ENCODE measurements at places on chromosomes 2 and 18.

- no peak for DNase-seq
Measured at GRCh38 chr18:55089610-55090009, 130.3 kb upstream of the CCDC68 start.

GRCh38 chr2:102224824-102225739 is 38.3 kb downstream of the IL1RL2 start:
- DNase-seq: no peak

DNA sequence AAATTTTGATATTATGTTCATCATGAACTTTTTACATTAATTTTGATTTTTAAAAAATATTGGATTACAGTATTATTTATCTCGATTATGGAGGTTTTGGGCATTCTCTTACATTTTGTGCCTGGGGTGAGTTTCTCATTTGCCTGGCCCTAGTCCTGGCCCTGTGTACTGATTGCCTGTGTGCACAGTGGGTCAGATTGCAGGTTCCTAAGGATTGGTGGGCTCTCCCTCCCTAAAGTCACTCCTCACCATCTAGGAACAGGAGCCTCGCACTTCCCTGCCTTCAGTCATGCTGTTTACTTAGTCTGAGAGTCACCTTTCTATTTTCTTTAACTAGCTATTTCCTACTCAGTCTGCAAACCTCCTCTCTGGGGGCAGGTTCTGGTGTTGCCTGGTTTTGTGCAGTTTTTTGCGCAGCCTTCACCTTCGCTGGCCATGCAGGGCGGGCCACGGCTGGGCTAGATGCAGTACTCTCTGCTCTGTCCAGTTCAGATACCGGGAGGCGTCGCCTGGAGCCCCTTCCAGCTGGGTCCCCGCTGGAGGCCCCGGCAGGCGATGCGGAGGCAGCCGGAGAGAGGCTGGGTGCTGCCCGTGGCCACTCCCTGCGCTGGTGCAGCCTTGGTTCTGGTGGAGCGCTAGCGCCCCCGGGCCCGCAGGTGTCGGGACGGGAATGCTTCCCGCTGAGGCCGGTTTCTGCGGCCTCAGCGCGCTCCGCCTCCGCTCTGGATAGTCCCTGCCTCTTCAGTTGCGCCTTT is 23.3 kb upstream of the MC5R start:
- peak; percentile 5 for DNase-seq

GRCh38 chr2:180507028-180507427 is 473.4 kb upstream of the UBE2E3 start:
- no peak for DNase-seq

- no peak for DNase-seq
Measured at GRCh38 chr18:49111191-49111988, 160.6 kb upstream of the SMAD7 start.

- DNase-seq: no peak
Measured at GRCh38 chr2:9380702-9381628, 42.4 kb downstream of the ITGB1BP1 start.

GRCh38 chr2:203453858-203454451 is 81.1 kb downstream of the RAPH1 start:
- DNase-seq: no peak

- DNase-seq: no peak
Measured at GRCh38 chr2:119691189-119691588, 12.2 kb downstream of the TMEM177 start.

- DNase-seq: no peak
Measured at GRCh38 chr2:85957256-85957655, 68.5 kb upstream of the ST3GAL5 start.

DNA sequence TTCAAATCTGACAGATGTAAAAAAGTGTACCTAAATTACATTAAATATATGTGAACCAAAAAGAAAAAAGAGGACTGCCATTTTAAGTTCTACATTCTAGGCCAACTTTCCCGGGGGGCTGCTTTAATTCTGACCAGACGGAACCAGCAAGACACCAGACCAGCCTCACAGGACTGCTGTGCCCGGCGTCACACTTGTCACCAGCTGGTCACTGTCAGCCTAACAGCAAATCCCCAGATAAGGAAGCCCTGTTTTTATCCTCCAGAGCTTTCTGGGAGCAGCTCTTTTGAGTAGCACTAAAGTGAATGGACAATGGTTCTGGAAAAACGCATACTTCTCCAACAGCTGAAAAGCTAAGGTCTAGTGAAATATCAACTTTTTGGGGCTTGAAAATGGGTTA is 35.6 kb downstream of the CYB5A start:
- no peak for DNase-seq

DNA sequence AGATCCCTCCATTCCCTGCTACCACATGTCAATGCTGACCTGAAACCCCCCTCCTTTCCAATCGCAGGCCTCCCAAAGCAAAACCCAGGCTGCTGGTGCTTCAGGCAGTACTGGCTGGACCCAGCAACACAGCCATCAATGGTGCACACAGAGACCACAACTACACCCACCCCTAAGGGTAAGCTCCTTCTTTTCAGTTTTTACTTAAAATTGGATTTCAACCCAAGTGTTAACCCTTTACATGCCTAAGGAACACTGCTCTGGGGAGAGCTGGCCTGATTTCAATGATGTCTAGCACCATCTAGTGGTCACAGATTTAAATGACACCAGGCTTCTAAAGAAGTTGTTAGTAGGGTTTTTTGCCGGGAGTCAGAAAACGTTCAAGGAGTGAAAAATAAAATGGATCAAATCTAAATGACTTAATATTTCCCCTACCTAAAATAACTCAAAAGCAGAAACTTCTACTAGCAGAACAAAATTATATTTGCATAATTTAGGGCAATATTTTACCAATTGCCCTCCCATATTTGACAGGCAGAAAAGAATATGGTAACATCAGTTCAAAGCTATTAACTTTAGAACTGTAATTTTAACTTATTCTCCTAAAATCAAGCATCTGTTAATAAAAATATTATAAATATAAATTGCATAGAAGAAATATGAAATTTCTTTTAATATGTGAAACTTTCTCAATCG is 24.6 kb downstream of the FECH start:
- DNase-seq: no peak

GRCh38 chr2:143029141-143029540 is 100.1 kb upstream of the ARHGAP15 start:
- DNase-seq: no peak

DNA sequence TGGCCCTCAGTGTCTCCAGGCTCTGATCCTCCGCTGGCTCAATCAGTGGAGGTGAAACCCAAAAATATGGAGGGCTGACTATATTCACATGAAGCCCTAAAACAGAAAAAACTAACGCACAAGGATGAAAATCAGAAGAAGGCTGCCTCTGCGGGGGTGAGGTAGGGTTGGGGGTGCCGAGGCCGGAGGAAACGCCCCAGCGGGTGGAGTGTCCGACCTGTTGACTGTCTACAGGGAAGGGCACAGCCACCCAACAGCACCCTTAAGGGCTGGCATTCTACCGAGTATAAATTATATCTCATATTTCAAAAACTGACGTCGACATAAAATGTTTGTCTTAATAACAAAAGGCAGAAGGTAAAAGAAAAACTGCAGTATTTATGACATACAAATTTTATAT is 223.5 kb downstream of the HDAC4 start:
- DNase-seq: no peak

DNA sequence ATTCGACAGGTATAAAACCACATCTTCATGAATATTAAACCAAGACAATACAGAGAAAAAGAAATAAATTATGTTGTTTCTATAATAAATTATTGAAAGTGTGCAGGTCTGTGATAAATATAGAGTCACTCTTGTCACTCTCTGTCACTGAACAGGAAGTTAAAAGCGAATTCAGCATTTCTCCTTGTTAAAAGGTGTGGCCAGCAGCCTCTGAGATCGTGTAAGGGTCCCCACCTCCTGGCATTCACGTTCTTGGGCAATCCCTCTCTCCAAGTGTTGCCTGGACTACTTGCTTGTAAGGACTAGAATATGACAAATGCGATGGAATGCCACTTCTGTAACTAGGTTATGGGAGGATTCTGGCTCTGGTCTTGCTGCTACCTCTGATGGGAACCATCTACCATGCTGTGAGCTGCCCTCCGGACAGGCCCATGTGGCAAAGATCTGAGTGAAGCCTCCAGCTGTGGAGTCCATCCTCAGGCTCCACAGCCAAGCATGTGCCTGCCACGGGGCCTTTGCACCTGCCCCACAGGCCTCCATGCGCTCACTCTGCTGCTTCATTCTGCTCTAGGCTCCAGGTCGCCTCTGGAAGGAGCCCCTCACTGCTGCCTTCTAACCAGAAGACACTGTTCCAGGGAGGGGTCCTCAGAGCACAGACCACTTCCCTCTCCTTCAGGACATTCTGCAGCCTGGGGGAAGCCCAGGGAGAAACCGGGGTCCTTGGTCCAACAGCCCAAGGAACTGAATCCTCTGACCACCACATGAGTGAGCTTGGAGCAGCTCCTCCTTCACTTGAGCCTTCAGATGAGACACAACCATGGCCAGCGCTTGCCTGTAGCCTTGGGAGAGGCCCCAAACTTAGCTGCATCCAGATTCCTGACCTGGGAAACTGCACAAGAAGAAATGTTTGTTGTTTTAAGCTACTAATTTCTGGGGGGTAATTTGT is 202.9 kb upstream of the HDAC4 start:
- DNase-seq: no peak

DNA sequence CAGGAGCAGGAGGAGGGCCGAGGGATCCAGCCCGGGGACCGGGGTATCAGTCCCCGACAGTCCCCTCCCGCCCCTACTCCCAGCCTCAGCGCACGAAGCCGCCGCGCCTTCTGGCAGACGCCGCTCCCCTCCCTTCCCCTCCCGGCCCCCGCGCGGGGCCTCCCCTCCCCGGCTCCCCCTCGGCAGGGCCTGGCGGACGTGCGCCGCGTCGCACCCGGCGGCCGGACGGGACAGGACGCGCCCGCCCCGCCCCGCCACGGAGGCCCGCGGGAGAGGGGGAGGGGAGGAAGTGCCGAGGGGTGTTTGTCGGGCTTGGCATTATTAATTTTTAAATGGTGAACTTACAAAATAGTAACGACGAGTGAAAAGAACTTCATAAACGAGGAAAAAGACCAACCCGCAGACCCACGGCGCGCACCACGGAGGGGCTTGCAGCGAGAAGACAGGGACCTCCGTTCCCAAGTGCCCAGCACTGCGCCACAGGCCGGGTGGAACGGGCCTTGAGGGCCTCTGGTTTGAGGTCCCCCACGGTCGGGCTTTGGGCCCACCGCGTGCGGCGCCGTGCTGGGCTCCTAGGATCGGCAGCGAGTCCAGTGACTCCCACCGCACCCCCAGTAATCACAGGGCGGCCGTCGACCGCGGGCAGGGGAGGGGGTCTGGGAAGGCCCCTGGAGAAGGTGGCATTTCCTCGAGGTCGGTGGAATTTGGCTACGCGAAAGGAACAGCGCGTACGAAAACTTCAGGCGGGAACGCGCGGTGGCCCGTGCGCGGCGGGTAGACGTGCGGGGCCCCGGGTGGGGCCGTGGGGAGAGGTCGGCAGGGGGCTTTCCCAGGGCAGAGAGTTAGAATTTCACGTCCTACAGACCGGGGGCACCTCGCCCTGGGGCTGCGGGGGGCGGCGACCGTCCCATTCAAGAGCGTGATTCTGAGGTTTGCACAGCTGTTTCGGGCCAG is 954 bp upstream of the CTDSP1 start:
- DNase-seq: peak; percentile 28

DNA sequence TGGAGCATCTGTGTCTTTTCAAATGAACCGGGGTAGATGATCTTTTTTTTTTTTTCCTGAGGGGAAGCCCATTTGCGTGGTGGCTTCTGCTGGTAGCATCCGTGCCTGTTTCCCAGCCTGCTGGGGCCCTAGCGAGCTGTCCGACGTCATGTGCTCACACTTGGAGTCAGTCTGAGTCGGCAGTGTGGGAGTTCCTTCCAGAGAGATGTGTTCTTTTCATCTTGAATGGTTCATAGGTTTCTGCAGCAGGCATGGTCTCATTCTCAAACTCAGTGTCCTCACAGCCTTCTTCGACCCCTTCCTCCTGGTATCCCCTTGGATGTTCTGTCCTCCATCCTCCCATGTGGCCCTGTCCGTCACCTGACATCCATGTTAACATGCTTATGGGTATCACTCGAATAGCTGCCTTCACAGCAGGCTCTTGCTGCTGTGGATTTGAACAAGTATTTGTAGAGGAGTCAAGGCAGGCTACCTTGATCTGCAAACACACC is 51.0 kb downstream of the LDLRAD4 start:
- no peak for DNase-seq

GRCh38 chr18:36547544-36547943 is 250.0 kb downstream of the FHOD3 start:
- DNase-seq: no peak

- DNase-seq: no peak
Measured at GRCh38 chr2:206980413-206980812, 41.1 kb downstream of the CPO start.

DNA sequence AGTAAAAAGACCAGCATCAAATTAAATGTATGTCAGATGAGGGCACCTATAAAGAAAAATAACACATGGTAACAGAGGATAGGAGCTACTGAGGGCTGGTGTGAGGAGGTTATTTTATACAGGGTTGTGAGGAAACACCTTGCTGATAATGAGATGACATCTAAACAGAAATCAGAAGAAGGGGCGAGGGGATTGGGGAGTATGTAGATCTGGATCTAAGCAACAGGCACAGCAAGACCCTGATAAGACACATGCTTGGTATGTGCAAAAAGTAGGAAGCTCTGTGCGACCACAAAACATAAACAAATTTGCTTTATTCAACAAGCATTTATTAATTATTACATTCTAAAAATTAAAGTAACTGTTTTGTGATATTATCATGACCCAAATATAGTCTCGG is 295.4 kb downstream of the ZEB2 start:
- no peak for DNase-seq

- DNase-seq: no peak
Measured at GRCh38 chr2:127652786-127653357, 6.9 kb downstream of the GPR17 start.

GRCh38 chr2:112897624-112897978 is 13.4 kb upstream of the IL37 start:
- DNase-seq: no peak

- no peak for DNase-seq
Measured at GRCh38 chr2:168234407-168235085, 12.8 kb downstream of the STK39 start.

GRCh38 chr18:23861326-23861725 is 153.2 kb upstream of the TTC39C start:
- DNase-seq: no peak

DNA sequence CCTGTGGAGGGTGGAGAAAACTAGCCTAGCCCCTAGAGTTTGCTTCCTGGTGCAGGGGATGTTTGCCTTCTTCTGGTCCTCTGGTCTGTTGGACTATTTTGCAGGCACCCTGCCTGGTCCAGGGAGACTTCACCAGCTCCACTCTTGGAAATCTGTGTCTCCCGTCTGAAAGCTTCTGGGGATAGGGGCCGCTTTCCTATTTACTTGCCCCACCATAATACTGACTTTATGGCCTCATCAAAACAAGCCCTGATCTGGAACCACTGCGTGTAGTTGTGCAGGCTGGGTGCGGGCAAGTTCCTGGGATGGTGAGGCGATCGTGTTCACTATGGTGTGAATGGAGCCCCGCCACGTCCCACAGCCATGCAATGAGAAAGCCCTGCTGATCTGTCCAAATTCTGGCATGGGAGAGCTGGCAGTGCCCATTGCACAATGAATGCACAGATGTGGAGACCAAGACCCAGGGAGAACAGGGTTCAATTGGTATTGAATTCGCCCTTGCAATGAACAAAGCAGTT is 74.3 kb downstream of the DDX1 start:
- DNase-seq: no peak

All from stimulated activated CD8-positive, alpha-beta memory T cell treated with anti-CD3 and anti-CD28 coated beads, Interleukin-4, amount 100 ng/mL, for 1 hour (primary cell).